Activated CD4-positive, alpha-beta T cell treated with anti-CD3 and anti-CD28 coated beads, Interleukin-2, amount 10 ng/mL, durations not matched to agents 7 days and 5 days (primary cell): ENCODE measurements at places on chromosomes 7 and 10.

DNA sequence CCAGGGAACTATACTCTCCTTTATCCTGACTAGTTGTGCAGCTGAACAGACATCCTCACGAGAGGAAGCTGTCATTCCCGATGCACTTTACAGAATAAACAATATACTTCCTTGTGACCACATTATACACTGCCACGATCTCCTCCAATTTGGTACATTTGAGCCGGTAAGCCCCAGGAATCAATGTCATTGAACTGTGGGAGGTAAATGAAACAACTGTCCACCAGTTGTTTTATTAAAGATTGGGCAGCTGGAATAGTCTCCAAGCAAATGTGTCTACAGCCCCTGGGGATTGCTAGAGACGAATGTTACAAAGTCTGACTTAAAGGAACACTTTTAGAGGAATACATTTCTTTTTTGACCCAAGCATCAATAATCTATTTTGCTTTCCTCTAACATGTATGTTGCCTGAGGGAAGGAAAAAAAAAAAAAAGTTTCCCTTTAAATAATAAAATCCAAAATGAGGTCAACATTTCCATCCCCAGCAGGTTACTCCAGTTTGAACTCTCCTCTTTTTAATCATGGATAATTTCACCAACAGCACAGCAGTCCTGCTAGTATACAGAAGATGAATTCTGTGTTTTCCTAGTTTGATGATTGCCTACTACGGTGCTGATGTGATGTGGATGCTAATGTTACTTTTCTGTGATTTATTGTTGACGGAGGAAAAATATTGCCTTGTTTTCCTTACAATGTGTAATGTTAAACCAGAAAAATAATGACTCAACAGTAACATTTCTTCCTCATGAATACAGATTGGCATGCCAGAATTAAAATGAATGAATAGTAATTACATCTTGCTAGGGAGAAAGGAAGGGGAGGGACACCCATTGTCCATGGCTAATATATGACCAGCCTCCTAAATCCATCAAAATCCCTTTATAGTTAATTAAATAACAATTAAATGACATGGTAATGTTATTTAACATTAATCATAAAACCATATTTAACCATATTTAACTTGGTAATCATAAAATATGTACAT, 360.9 kb downstream of the NEBL start:
- no peaks in the 10 kb centered on the region for H3K36me3 ChIP-seq
- no peaks in the 10 kb centered on the region for H3K4me1 ChIP-seq
- H3K27ac ChIP-seq = no peak overlapping the region
- no peak for DNase-seq
- no peaks in the 10 kb centered on the region for H3K27me3 ChIP-seq

DNA sequence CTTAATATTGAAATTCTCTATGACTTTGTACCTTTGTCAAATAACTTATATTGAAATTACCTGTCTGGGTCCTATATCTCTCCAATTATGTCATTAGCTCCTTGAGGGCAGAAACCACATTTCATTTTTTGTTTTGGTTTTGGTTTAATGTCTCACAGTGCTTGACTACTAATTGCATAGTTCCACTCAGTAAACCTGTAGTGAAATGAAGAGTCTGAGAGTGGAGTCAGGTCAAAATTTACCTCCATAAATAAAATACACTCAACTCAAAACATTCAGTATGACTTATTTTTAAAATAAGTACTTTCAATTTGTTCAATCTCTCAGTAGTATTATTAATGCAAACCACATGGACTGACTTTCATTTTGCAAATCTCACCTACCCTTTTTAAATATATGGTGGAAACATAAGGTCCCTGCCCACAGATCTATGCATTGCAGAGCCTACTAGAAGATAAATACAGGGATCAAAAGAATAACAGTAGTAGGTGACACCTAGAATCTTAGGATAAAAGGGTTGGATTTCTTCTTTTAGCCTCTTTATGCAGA, 32.5 kb downstream of the PDE1C start:
- H3K27me3 ChIP-seq = no peaks in the 10 kb centered on the region
- H3K4me1 ChIP-seq = peaks cover 9% of the 10 kb centered on the region
- no peak for DNase-seq
- no peaks in the 10 kb centered on the region for H3K36me3 ChIP-seq
- H3K27ac ChIP-seq = no peak overlapping the region
- no peak overlapping the region for H3K4me3 ChIP-seq

DNA sequence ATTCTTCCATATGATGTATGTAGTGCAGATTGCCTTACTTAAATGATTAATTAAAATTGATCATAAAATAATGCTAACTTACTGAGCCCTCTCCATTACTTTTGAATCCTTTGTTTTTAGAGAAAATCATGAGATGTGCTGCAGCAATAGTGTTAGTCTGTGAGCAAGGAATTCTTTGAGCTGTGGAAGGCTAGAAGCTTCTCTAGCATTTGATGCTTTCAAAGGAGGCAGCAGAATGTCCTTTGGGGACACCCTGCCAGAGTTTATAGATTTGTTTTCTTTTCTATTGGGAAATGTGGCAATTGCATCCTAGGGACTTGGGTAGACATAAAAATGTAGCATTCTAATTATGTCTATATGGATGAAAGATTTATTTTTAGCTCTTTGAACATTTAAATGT, 284.1 kb upstream of the SMIM30 start:
- no peaks in the 10 kb centered on the region for H3K27me3 ChIP-seq
- no peak for DNase-seq
- H3K4me1 ChIP-seq = no peaks in the 10 kb centered on the region

DNA sequence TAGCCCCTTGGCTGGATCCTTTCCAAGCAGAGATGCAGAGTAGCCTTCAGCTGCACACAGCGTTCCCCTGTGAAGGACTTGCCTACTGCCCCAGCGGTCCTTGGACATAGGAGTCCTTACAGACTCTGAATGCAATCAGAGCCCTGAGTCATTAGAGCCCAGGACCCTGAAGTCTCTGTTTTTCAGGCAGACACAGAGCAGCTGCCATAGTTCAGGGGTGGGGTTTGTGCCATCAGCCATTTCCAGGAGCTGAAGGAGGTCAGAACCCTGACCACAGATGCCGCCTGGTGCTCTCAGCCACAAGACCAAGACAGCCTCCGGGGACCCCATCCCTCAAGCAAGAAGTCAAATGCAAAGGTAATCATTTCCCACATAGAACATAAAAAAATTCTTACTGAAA, 32.8 kb upstream of the WDFY4 start:
- H3K4me3 ChIP-seq = no peak overlapping the region
- no peak overlapping the region for H3K27ac ChIP-seq
- H3K27me3 ChIP-seq = peaks cover 32% of the 10 kb centered on the region

DNA sequence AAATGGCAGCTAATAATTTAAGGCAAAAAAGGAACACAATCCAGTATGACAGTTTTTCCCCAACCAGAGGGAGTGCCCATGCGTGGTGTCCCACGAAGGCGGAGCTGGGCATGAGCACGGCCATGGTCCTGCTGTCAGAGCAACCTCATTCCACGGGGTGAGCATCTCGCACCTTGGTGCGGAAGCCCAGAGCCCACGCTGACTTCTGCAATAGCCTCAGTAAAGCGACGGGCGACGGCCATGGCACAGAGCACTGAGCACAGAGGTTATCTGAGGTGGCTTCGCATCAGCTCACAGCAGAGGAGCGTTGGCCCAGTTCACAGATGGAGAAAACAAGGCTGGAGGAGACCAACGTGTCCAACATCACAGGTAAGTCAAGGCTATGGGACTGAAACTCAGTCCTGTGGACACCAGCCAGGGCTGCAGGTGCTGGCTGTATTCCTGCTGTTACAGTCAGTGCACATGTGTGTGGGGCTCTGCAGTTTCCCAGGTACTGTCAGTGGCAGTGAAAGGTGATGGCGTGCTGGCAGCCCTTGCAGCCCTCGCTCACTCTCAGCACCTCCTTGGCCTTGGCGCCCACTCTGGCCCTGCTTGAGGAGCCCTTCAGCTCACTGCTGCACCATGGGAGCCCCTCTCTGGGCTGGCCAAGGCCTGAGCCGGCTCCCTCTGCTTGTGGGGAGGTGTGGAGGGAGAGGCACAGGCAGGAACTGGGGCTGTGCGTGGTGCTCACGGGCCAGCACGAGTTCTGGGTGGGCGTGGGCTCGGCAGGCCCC, 525.6 kb downstream of the PTPRN2 start:
- H3K27ac ChIP-seq = no peak overlapping the region
- DNase-seq = no peak
- H3K36me3 ChIP-seq = no peaks in the 10 kb centered on the region
- no peaks in the 10 kb centered on the region for H3K27me3 ChIP-seq

DNA sequence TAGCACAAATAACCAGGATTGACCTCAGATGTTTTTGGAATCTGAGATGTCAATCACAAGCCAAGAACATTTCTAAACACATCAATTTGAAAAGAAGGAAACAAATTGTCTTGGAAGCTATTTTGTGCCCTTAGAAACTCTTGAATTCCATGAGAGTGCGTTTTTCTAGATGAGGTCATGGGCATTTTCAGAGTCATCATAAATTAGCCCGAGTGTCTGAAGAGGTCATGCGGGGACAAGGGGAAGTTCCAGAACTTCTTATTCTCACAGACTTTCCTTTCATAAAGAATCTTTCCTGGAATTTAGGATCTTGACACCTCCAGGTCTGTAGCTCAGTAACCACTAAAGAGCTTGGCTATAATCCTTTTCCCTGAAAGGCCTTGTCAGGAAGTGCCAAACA, 28.2 kb downstream of the IL2RA start:
- H3K36me3 ChIP-seq = peaks cover 72% of the 10 kb centered on the region
- no peak overlapping the region for H3K4me3 ChIP-seq
- H3K27ac ChIP-seq = no peak overlapping the region
- H3K4me1 ChIP-seq = peaks cover 66% of the 10 kb centered on the region
- no peak for DNase-seq

DNA sequence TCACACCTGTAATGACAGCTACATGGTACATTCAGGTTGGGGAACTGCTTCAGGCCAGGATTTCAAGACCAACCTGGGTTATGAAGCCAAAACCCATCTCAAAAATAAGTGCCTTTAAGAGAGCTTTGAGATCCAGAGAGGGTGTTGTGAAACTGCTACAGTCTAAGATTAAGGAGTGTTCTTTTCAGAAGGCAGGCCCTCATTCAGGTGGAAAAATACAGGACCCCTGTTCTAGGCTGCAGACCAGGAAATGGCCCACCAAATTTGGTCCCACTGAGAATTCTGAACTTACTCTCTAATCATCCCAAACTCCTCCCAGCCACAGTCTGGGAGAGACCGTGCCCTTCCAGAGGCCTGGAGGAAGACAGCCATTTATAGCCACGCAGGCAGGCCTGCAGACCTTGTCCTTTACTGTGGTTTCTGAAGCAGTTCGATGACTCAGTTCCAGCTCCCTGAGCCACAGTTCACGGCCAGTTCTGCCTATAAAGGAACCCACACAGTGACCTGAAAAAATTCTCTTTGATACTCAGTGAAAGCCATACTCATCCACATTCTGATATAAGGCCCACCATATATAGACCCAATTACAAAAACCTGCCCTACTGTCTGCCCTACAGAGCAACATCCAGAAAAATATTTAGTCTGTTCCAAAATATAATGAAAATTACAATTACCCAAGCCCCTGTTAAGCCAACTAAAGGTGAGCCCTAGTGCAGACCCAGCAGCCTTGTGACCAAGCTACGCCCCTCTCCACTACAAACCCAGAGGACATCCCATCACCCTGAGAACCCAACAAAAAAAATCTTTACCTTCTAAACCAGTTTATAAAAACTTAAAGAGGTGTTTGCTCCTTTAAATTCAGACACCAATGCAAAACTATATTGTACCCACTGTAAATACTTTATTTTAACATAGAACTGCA, 21.2 kb downstream of the ZNF680 start:
- no peaks in the 10 kb centered on the region for H3K27me3 ChIP-seq
- H3K4me3 ChIP-seq = no peak overlapping the region
- H3K36me3 ChIP-seq = peaks cover 58% of the 10 kb centered on the region

- peaks cover 67% of the 10 kb centered on the region for H3K4me1 ChIP-seq
- H3K36me3 ChIP-seq = peaks cover 20% of the 10 kb centered on the region
- H3K27me3 ChIP-seq = no peaks in the 10 kb centered on the region
- no peak for DNase-seq
- peak overlapping the region; percentile 46 for H3K4me3 ChIP-seq
These were observed 56.2 kb downstream of the HK1 start for GRCh38 chr10:69334302-69335062.

DNA sequence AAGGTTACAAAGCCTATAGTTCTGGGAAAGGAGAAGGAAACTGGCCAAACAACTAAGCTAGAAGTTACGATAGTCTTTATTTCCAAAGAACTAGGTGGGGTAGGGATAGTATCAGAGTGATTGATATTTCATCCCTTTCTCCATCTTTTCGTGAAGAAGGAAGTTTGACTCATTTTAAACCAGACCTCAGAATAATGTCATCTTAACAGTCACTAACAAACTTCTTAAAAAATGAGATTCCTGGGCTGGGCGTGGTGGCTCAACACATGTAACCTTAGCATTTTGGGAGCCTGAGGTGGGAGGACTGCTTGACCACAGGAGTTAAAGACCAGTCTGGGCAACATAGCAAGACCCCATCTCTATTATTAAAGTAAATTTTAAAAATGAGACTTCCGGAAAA, 69.4 kb downstream of the ARL4A start:
- no peak overlapping the region for H3K4me3 ChIP-seq
- no peak overlapping the region for H3K27ac ChIP-seq
- H3K36me3 ChIP-seq = no peaks in the 10 kb centered on the region
- no peak for DNase-seq
- H3K4me1 ChIP-seq = no peaks in the 10 kb centered on the region
- no peaks in the 10 kb centered on the region for H3K27me3 ChIP-seq

- H3K4me1 ChIP-seq = no peaks in the 10 kb centered on the region
- no peak for DNase-seq
- H3K27ac ChIP-seq = no peak overlapping the region
- H3K36me3 ChIP-seq = peaks cover 2% of the 10 kb centered on the region
These were observed 38.2 kb upstream of the SLC26A4 start for GRCh38 chr7:107622429-107622828.

GRCh38 chr10:88389456-88389855, 193.7 kb downstream of the RNLS start:
- no peaks in the 10 kb centered on the region for H3K27me3 ChIP-seq
- H3K4me1 ChIP-seq = peaks cover 31% of the 10 kb centered on the region
- H3K27ac ChIP-seq = peak overlapping the region; percentile 46
- H3K4me3 ChIP-seq = no peak overlapping the region

GRCh38 chr7:133233142-133233541, 19.7 kb upstream of the EXOC4 start:
- no peak overlapping the region for H3K4me3 ChIP-seq
- H3K4me1 ChIP-seq = no peaks in the 10 kb centered on the region
- no peaks in the 10 kb centered on the region for H3K36me3 ChIP-seq
- DNase-seq = no peak
- no peak overlapping the region for H3K27ac ChIP-seq

- no peaks in the 10 kb centered on the region for H3K36me3 ChIP-seq
- H3K4me3 ChIP-seq = no peak overlapping the region
- no peaks in the 10 kb centered on the region for H3K4me1 ChIP-seq
- no peak for DNase-seq
- H3K27ac ChIP-seq = no peak overlapping the region
- H3K27me3 ChIP-seq = no peaks in the 10 kb centered on the region
These were observed 112.3 kb downstream of the SPDYE5 start for GRCh38 chr7:75604408-75604807.

GRCh38 chr7:101913851-101914250, 96.4 kb downstream of the CUX1 start:
- H3K4me3 ChIP-seq = no peak overlapping the region
- no peaks in the 10 kb centered on the region for H3K27me3 ChIP-seq
- peaks cover 5% of the 10 kb centered on the region for H3K36me3 ChIP-seq

- H3K4me3 ChIP-seq = no peak overlapping the region
- no peak overlapping the region for H3K27ac ChIP-seq
- no peaks in the 10 kb centered on the region for H3K27me3 ChIP-seq
- H3K4me1 ChIP-seq = no peaks in the 10 kb centered on the region
- no peak for DNase-seq
- H3K36me3 ChIP-seq = no peaks in the 10 kb centered on the region
These were observed 46.3 kb downstream of the MYOF start for GRCh38 chr10:93435621-93436397.

- H3K36me3 ChIP-seq = peaks cover 29% of the 10 kb centered on the region
- peak; percentile 26 for DNase-seq
- no peak overlapping the region for H3K27ac ChIP-seq
- H3K4me1 ChIP-seq = peaks cover 3% of the 10 kb centered on the region
These were observed 46.4 kb downstream of the ESYT2 start for GRCh38 chr7:158782761-158783401.
